Kasumi-1 (cell line): ENCODE measurements at places on chromosomes 5 and 9.

DNA sequence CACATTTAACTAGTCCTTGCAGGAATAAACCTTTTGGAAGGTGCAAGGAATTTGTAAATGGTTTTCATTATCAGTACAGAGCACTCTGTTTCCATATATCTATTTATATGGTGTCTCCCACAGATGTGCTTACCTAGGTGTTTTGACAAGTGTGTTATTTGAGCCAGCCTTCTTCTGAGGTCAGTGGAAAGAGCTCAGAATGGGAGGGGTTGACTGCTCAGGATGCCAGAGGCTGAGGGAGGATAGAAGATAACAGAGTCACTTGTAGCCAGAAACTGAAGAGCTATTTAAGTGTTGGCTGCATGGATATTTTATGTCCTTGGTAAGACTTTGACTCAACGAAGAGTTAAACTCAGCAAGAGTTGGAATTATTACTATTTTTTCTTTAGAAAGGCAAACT is 5.0 kb downstream of the CMYA5 start:
- DNase-seq = no peak

GRCh38 chr5:53023969-53024368 is 34.8 kb downstream of the ITGA2 start:
- DNase-seq = no peak

DNA sequence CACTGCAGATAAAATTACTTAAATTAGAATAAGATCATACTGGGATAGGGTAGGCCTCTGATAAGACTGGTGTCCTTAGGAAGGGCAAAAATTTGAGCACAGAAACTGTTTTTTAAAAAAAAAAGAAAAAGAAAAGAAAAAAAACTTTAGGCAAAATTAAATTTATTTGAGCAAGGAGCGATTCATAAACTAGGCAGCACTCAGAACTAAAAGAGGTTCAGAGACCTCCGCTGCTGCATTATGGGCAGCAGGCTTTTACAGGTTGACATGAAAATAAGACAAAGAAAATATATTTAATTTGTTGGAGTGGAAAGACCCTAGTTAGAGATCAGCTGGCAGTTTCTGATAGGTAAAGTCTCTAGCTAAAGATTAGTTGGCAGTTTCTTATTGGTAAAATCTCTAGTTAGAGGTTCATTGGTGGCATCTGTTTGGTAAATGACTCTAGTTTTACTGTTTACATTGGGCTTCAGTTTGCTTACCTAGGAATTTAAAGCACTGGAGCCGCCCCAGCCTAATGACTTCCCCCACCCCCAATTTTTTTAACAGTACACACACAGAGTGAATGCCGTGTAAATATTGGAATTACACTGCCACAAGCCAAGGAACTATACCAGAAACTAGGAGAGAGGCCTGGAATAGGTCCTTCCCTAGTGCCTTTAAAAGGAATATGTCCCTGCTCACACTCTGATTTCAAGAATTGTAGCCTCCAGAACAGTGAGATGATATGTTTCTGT is 4.5 kb upstream of the PLPP6 start:
- no peak for DNase-seq

DNA sequence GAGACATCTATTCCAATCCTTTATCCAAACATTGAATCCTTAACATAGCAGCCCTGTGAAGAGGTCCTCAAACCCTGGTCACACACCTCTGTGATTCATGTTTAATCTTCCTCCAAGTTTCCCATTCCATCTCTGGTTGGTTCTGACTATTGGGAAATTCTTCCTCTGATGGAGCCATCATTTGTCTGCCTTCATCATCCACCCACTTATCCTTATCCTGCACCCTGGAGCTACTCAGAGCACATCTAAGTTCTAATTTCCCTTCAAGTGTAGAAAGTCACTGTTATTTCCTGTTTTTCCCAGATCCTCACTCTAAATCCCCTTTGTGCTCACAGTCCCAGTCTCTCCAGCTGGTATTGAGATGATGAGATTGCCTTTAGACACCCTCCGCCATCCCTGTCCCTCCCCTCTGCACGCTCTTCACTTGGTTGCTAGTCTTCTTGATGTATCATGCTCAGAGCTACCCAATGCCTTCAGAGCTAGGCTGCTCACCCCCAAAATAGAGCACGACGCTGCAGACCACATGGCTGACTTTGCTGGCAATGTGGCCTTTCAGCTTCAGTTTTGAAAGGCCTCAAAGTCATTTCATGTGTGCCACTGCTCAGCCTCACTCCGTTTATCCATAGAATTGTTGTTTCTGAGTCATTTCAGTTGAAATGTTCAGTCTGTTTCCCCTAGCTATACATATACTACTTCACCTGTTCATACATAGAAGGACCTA is 154.3 kb downstream of the PALM2AKAP2 start:
- DNase-seq = no peak

- DNase-seq = peak; percentile 23
These were observed 49.9 kb upstream of the GARNL3 start for GRCh38 chr9:127214421-127215267.
